ENCODE measurements at places on chromosomes 4 and X.

DNA sequence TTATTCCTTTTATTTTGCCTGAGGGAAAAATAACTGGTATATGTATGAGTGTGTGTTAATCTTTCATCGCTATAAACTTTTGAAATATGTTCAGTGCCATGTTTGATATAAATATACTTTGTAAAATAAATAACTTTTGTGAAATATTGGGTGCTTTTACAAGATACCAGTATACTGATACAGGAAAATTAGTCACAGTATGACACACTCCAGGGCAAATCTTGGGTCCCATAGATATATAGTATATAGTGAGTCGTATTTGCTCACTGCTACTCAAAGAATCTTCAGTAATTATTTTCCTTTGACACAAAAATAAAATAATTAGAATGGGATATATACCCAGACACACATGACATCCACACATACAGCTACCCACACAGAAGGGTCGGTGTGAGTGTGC, 472.3 kb downstream of the GRID2 start:
- DNase-seq, result no peak

DNA sequence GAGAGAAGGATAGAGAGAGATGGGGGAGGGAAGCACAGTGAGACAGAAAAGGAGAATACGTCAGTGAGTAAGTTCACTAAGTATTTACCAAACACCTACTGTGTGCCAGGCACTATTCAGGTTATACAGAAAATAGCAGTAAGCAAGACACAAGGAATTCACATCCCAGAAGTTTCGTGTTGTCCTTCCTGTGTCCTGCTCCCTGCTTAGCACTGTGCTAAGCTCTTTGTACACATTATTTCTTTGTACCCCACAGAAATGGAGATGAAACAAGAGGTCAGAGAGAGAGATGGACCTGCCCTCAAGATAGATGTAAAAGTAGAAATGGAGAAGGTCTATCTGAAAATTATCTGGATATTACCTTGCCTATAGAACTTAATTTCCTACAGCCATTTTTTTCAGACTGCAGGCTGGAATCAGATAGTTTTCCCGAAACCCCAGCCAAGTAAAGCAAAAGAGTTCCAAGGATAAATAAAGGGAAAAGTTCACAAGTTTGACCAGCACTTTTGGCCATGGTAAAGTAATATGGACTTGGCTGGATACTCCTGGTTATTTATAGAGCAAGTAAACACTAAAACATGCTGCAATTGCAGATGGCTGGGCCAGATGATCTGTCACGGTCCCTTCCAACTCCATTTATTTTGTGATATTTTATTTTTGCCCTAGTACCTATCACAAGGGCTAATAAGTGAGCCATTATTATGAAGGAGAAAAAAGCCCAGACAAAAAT, 353.7 kb upstream of the SLC7A11 start:
- peak; percentile 30 for DNase-seq

DNA sequence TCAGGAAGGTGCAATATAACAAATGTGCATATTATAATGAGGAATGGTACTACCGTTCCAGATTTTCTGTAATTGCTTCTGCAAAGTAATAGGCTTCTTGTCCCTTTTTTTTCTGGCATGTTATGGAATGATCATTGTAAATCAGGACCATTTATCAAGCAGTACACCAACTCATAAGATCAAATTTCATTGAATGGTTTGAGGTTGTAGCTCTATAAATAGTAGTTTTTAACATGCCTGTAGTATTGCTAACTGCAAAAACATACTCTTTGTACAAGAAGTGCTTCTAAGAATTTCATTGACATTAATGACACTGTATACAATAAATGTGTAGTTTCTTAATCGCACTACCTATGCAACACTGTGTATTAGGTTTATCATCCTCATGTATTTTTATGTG, 12.6 kb downstream of the IBSP start:
- no peak for DNase-seq

DNA sequence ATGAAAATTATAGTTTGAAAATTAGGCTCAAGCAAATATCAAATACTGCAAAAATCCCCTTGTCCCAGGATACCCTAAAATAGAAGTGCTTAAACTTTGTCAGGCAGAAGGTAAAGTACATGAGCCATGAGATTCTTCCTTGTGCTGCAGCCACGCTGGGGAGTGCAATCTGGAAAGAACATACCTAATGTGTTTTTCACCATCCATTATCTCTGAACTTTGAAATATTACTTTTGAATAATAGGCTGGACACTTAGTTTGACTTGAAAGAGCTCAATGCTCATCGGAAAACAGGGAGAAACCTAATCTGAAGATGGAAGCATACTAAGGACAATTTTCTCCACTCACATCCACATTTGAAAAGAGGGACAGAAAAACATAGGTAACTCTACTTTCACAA, 18.9 kb downstream of the THAP9 start:
- DNase-seq, result no peak

DNA sequence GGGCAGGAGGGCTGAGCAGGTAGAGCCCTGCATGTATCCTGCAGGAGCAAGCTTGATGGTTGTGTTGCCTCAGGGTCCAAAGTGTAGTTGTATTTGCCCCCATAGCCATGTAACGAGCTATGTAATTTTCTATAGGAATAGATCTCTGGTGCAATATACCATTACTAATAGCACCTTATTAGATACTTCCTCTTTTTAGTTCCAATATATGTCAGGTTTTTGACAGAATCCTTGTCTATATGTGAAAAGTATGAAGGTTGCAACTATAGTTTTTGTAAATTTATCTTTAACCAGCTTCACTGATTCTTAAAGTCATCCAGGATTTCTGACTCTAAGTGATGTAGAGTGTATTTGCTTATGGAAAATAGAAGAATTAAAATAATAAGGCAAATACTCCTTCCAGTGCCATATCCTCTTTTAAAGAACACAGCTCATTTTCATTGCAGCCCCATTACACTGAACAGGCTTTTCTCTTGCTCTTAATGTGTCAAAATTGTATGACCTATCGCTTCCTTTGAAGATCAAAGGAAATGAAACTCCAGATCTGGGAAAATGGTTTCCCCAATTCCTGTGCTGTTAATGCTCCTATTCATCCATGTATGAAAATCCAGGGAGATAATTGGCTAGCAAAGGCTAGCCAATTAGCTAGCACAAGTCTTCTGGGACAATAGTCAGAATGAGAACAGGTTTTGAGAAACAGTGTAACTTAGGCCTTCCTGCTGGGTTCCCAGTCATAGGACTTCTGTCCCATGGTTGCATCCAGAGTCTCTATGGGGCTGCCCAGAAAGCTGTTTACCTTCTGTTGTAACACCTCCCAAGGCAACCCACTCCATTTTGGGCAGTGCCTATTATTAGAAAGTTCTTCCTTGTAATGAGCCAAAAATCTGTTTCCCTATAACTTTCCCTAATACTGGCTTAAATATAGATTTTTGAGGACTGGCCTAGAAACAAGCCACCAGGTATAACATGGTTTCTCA, 90.6 kb downstream of the TSPAN7 start:
- DNase-seq, result no peak

DNA sequence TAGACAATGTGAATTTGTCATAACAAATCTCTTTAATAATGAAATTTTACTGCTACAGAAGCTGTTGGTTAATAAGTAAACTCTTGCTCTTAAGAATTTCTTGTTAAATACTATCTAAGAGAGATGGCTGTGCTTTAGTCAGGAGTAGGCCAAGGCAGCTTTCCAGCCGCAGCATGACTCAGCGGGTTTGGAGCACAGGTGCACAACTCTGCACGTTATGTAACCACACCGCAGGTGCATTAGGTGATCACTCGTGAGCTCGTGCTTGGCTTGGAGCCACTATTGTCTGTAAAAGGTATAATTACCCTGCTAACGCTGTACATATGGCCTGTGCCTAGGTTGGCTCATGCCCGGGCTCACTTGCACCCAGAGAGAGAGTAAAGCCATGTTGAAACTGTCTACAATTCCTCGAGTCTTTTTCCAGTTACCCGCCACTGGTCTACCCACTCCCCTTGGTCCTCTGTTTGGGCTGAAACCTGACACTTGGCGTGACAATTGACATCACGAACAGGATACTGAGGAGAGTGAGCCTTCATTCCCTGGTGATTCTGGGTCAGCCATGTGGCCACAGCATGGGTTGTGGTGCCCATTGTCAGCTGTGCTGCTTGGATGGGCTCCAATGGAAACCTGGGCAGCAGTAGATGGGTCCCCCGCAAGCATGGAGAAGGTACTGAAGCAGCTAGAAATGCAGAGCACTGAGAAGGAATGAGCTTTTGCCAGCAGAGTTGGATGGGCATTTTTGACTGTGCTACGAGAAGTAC, 18.4 kb upstream of the ANAPC4 start:
- no peak for DNase-seq

GRCh38 chr4:21884615-21885014, 64.0 kb downstream of the KCNIP4 start:
- DNase-seq, result no peak

GRCh38 chr4:158816955-158817354, 48.1 kb downstream of the FNIP2 start:
- no peak for DNase-seq

DNA sequence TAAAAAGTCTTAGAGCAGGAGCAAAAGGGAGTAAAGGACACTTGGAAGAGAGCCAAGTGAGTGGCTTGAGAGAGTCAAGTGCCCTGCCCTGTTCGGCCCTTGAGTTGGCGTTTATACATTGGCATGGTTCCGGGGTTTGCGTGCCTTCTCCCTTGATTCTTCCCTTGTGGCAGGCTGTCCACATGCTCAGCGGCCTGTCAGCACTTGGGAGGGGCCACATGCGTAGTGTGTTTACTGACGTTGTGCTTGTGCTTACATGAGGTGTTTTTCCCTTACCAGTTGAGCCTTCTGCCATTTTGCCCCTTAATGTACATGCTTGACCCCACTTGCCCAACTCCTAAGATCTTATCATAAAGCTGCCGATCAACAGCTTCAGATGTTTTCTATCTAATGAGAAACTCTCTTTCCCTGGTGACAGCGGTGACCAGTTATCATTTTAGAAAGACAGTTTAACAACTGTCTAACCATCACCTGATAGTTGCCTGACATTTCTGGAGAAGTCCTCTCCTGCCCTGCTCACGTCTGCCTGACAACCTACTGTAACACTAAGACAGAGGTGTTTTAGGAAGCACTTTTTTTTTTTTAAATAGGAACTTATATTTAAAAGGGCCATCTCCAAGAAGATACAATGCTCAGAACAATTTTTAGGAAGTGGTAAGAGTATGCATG, 49.5 kb upstream of the GC start:
- DNase-seq, result no peak

DNA sequence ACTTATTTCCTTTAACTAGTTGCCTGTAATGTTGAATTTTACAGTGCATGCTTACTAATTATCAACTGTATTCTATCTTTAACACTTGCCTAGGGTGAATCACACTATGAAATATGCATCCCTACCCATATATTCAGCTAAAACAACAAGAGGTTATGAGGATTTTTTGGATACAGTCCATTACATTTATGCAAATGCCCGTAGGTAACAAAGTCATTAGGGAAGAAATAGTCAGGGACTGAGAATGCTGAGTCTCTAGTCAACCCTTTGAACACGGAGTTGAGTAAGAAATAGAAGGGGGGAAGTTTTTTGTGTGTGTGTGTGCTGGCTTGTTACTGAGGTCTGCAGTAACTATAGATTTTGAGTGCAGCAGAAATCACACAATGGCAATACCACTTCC, 26.1 kb upstream of the CBLL2 start:
- DNase-seq, result peak; percentile 10

Data from AG20443 (cell line).